ENCODE measurements at places on chromosomes 6 and 20.
A peak's percentile ranks its signal among the peaks of the same experiment; 100 is the strongest.

GRCh38 chr6:151119823-151120524, 119.8 kb upstream of the AKAP12 start:
- DNase-seq, result no peak

GRCh38 chr6:1335367-1336037, 23.6 kb downstream of the FOXQ1 start:
- DNase-seq, result no peak

DNA sequence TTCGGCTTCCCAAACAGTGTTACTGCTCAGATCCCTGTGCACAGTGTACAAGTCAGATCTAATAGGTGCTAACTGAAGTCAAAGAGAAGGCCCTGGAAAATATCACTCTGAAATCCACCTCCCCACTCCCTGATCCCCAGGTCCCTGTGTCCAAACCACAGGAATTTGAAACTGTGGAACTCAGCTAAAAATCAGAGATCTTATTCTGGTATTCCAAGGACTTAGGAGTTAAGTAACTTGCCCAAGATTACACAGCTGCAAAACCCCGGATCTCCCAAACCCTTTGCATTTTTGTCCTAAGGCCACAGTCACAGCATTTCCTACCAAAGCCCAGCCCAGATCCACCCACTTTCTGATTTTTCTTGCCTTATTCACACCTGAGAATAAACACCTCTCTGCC, 32.3 kb upstream of the SLC23A2 start:
- no peak for DNase-seq

DNA sequence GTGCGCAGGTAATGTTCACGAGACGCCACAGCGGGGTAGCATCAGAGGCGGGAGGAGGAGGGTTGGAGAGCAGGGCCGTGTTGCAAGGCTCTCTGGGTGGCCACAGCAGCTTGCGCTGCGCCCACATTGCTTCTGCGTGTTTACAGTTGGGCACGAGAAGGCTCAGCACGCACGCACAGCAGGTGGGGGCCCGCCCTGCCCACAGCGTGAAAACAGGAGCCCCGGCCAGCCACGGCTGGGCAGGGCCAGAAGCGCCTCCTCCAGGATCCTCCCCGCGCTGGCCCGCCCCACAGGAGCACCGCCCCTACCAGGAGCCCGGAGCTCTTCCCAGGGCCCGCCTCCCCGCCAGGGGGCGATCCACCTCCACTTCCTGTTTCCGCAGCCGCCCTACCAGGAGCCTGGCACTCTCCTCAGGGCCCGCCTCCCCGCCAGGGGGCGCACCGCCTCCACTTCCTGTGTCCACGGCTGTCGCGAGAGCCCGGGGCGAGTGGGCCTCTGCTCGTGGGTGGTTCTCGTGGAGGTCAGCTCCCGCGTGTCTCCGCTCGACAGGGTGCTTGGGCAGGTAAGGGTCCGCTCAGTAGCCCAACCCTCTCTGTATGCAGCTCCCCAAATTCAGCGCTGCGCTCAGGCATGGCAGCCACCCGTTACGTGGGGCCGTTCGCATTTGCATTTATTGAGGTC, at the start of gene FAM50B:
TSS of gene FAM50B (plus strand) at position 449 of the 681 bp plus-strand sequence. CDS start 439 bp downstream, outside the sequence.
- peak; percentile 17 for DNase-seq

GRCh38 chr20:20977786-20978185, 128.4 kb downstream of the LINC00237 start:
- no peak for DNase-seq

GRCh38 chr6:139452148-139452876, 77.9 kb upstream of the CITED2 start:
- DNase-seq, result no peak

GRCh38 chr6:170081556-170081955, 209.3 kb downstream of the DLL1 start:
- DNase-seq, result no peak

DNA sequence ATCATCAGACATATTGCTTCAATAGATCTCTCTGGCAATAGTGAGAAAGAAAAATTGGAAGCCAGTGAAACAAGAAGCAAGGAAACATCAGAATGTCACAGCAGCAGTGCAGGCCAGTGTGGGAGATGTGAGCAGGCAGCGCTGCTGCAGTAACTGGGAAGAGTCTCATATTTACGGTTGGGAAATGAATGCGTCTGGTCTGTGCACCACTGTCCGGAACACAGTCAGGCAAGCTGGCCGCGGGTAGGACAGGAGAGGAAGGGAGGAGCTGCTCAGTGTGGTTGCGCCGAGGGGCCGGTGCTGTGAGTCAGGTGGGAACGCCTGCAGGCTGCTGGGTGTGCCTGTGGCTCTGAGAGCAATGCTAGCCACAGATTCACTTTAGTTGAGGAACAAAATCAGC, 6.4 kb upstream of the PSMG4 start:
- no peak for DNase-seq

- no peak for DNase-seq
Observed at GRCh38 chr6:27672113-27672799, 199.4 kb upstream of the ZNF184 start.

GRCh38 chr20:63963348-63963741, 6.4 kb downstream of the ZNF512B start:
- no peak for DNase-seq

DNA sequence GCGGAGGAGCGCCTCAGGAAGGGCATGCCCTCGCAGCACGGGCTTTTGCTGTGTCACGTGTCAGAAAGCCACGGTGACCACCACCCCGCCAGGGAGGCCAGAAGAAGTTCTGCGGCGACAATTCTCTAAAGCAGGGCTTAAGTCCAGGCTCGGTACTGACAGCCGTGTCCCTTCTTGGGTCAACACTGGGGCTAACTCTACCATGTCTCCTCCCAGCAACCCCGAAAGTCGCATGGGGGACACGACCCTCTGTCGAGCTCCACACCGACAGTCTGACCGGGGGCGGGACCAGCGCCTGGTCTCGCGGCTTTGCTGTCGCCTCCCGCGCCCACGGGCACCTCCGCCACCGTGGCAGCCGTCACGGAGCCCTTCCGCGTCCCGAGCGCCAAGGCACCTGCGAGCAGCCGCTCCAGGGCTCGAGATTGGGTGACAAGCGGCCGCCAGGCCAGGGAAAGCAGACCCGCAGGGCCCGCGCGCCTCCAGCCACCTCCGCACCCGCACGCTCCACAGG, 534 bp downstream of the NANP start:
- no peak for DNase-seq

DNA sequence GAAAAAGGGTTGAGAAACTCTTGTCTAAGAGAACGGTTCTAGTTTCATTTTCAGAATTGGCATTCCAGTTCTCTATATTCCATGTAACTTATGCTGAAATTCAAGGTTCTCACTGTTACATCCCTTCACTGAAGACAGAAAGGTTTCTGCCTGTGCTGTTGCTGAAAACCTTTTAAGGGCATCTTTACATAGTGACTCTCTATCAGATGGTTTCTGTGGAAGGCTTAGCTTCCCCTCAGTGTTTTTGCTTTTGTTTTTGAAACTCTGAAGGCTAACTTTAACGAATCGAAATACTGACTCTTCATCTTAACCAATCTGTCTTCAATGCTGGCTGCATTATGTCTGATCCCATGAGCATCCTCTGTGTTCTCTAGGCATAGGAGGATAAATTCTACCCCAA, 1286.2 kb upstream of the EYS start:
- DNase-seq, result no peak

Measured in NCI-H1436 treated with DMSO at 0.1 percent for 48 hours (cell line).